ENCODE measurements at places on chromosomes 7 and 10. TPM values are rescaled to one million over a fixed set of nuclear protein-coding genes. Genes with fewer than 3 reads are reported as not detected.

Gene CPA2
- total RNA-seq, result not detected

Gene COL28A1
- total RNA-seq, result 0.61 TPM

Gene TFEC
- total RNA-seq, result 29.8 TPM

Gene MYOZ1
- 5.2 TPM for total RNA-seq

Gene FAM13C
- total RNA-seq, result 11.8 TPM

Gene GPR22
- not detected for total RNA-seq

Gene DNAH11
- 3.4 TPM for total RNA-seq

Gene CREB5
- 8.9 TPM for total RNA-seq

DNA sequence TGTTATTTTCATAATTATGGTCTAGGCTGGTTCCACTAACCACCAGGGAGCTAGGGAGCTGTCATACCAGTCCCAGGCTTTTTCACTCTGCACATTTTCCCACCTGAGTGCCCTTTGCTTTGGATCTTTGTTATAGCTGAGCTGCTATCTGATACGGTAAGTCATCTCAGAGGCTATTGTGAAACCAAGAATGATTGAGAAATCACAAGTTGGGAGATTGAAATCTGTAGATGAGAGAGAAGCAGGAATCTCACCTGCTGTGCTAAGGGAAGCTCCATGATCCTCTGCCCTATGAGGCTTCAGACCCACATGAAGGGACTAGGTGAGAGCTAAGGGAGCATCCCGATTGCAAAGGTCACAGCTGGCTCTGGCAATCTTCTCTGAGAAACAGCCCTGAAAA is 307.8 kb downstream of the REEP3 start:
- no peak overlapping the region for H3K4me3 ChIP-seq

DNA sequence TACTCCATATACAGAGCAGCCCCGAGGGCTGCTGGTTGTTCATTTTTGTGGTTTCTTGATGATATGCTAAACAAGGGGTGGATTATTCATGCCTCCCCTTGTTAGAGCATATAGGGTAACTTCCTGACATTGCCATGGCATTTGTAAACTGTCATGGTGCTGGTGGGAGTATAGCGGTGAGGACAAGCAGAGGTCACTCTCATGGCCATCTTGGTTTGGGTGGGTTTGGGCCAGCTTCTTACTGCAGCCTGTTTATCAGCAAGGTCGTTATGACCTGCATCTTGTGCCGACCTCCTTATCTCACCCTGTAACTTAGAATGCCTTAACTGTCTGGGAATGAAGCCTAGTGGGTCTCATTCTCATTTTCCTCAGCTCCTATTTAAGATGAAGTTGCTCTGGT is 31.3 kb downstream of the GNAT3 start:
- H3K27me3 ChIP-seq, result no peaks in the 10 kb centered on the region
- no peaks in the 10 kb centered on the region for H3K4me1 ChIP-seq
- H3K27ac ChIP-seq, result no peak overlapping the region
- H3K4me3 ChIP-seq, result no peak overlapping the region

- H3K4me3 ChIP-seq, result no peak overlapping the region
- no peaks in the 10 kb centered on the region for H3K36me3 ChIP-seq
- DNase-seq, result no peak
- no peaks in the 10 kb centered on the region for H3K4me1 ChIP-seq
Measured at GRCh38 chr7:93053209-93053948, 64.4 kb downstream of the SAMD9 start.

DNA sequence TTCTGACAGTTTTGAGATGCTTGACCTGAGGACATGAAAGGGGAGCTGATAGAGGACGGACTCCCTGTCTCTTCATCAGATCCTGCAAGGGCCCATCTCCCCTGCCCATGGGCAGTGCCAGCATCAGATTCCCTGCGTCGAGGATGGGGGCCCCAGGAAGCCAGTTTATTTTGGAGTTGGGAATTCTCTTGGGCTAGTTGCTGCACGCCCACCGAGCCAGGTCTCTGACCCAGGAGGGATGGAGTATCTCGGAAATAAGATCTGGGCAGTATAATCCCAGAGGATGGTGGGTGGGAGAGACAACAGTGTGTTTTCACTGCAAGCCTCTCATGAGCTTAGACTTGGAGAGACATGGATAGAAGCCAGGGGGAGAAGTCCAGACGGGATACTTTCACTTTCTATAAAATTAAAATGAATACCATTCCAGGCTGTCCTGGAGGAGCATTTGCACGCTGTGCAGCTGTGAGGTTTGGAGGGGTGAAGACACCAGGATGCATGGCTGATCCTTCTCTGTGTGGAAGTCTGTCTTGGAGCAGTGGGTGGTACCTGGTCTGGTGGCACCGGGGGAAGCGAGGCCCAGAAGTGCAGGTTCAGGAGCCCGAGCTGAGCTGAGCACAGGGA is 25.8 kb downstream of the DOCK1 start:
- H3K4me3 ChIP-seq, result no peak overlapping the region
- no peak overlapping the region for H3K27ac ChIP-seq
- no peaks in the 10 kb centered on the region for H3K36me3 ChIP-seq
- no peaks in the 10 kb centered on the region for H3K4me1 ChIP-seq
- DNase-seq, result no peak

GRCh38 chr10:102775201-102775934 is 31.6 kb downstream of the WBP1L start:
- no peak for DNase-seq
- H3K4me3 ChIP-seq, result peak overlapping the region; percentile 46
- H3K27ac ChIP-seq, result peak overlapping the region; percentile 90
- peaks cover 75% of the 10 kb centered on the region for H3K4me1 ChIP-seq
- no peaks in the 10 kb centered on the region for H3K36me3 ChIP-seq
- no peaks in the 10 kb centered on the region for H3K27me3 ChIP-seq

GRCh38 chr10:11683529-11684320 is 58.5 kb upstream of the ECHDC3 start:
- H3K4me3 ChIP-seq, result no peak overlapping the region
- no peak overlapping the region for H3K27ac ChIP-seq
- peaks cover 28% of the 10 kb centered on the region for H3K4me1 ChIP-seq
- DNase-seq, result no peak
- no peaks in the 10 kb centered on the region for H3K36me3 ChIP-seq
- H3K27me3 ChIP-seq, result no peaks in the 10 kb centered on the region

DNA sequence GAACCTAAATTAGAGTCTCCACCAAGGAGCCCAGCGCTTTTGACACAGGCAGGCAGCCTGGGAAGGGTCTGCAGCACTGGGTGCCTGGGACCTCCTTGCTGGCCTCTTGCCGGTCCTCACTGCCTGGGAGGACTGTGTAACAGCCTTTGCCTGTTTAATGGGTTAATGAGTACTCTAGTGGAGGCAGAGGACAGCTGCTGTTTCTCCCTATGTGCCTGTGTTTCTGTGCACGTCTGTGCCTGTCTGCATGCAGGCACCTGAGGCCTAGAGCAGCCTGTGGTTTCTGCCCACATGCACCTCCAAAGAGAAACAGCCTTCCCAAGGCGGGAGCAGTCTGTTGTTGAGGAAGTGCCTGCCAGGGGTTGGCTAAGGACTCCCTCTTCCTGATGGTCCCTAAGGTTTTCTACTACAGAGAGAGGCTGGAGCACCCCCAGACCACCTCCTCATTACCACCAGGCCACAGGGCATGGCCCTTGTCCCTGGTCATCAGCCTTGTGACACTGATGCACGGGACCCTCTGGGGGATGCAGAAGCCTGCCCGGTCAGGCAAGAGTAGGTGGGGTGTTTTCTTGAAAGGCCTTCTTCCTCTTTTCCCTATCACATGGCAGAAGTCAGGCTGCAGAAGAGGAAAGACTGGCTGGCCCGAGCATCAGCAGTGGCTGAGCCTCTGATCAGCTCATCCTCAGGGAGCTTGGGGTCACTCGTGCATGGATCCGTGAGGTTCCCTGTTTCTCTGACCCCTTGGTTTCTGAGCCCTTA is 14.2 kb downstream of the SLC29A3 start:
- no peak overlapping the region for H3K4me3 ChIP-seq
- peaks cover 4% of the 10 kb centered on the region for H3K36me3 ChIP-seq
- H3K4me1 ChIP-seq, result peaks cover 11% of the 10 kb centered on the region
- DNase-seq, result peak; percentile 76
- no peaks in the 10 kb centered on the region for H3K27me3 ChIP-seq

DNA sequence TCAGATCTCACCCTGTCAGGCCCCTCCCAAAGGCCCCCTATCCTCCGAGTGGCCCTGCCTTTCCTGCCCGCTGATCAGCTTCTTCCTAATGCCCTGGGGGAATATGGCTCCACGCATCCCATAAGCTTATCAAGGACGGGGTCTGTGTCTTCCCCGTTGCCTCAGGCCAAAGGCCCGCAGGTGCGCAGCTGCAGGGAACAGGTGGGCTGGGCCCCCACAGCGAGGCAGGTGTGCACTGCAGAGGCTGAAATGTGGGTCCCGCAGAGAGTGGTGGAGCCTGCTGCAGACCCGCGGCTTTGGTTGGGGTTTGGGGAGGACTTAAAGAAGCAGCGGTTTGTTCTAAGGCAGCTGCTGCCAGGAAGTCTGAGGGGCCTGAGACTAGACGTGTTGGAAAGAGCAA is 220.8 kb upstream of the TCERG1L start:
- H3K4me1 ChIP-seq, result no peaks in the 10 kb centered on the region
- no peak overlapping the region for H3K27ac ChIP-seq
- H3K4me3 ChIP-seq, result no peak overlapping the region
- no peaks in the 10 kb centered on the region for H3K27me3 ChIP-seq

Data from upper lobe of right lung (tissue), 1 donor.